Activated CD4-positive, alpha-beta memory T cell treated with anti-CD3 and anti-CD28 coated beads, Interleukin-2, amount 10 ng/mL, durations not matched to agents 7 days and 5 days (primary cell): ENCODE measurements at places on chromosomes 16 and 17. TPM values are rescaled to one million over a fixed set of nuclear protein-coding genes. Genes with fewer than 3 reads are reported as not detected.

DNA sequence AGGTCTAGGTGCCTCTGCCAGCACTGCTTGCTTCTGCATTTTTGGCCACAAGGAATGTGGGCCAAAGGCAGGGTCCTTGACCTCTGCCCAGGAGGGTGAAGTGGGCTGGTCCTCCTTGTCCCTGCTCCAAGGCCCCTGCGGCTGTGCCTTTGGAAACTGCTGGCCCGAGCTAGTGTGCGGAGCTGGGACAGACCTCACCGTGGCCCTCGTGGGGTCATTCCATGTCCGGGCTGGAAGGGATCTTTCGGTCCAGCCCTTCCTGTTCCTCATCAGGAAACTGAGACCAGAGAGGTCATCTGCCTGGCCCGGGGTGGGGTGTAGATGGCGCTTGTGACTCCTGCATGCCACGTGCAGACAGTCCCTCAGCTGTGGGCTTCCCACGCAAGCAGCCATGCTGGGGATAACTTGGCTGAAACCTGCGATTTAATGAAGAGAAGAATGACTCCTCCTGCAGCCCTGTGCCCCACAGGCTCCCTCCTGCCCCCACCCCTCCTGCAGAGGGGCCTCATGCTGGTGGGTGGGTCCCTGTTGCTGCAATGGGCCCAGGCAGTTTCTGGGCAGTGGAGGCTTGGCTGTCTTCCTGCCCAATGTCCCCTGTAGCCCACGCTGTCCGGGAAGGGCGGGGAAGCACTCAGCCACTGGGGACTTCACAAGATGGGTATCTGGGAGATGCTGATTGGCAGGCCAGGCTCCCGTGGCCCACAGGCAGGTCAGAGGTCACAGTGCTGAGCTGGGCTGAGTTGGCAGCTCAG lies 245.2 kb downstream of the SEC14L1 start:
- no peak for DNase-seq
- H3K36me3 ChIP-seq, result peaks cover 37% of the 10 kb centered on the region

KRT20 gene
- not detected for total RNA-seq

MYH11 gene
- total RNA-seq, result 0.10 TPM

EXOSC6 gene
- 24.3 TPM for total RNA-seq

HS3ST3B1 gene
- total RNA-seq, result 29.9 TPM

DNA sequence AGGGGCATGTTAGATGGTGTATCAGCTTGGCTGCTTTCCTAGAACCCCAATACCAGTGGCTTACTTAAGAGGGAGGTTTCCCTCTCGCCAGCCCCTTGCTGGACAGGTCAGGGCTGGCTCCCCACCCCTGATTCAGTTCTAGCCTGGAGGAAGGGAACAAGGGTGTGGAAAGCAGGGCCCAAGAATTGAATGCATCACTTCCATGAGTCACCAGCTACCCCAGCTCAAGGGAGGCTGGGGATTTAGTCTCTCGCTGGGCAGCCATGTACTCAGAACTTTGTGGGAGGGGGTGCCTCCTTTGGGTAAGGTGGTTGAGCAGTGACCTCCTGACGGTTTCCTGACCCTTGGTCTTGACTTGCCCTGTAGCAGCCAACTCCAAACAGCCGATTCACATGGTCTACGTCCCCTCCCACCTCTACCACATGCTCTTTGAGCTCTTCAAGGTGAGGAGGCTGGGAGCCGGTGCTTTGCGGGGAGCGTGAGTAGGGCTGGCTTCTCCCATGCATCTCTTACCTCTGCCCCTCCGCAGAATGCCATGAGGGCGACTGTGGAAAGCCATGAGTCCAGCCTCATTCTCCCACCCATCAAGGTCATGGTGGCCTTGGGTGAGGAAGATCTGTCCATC lies 12.8 kb downstream of the PDK2 start:
- DNase-seq, result no peak
- H3K36me3 ChIP-seq, result no peaks in the 10 kb centered on the region
- no peak overlapping the region for H3K27ac ChIP-seq
- H3K4me1 ChIP-seq, result no peaks in the 10 kb centered on the region
- H3K4me3 ChIP-seq, result no peak overlapping the region
- no peaks in the 10 kb centered on the region for H3K27me3 ChIP-seq
